Glutamatergic neuron (in vitro differentiated cells): ENCODE measurements at places on chromosomes 5 and 9.

DNA sequence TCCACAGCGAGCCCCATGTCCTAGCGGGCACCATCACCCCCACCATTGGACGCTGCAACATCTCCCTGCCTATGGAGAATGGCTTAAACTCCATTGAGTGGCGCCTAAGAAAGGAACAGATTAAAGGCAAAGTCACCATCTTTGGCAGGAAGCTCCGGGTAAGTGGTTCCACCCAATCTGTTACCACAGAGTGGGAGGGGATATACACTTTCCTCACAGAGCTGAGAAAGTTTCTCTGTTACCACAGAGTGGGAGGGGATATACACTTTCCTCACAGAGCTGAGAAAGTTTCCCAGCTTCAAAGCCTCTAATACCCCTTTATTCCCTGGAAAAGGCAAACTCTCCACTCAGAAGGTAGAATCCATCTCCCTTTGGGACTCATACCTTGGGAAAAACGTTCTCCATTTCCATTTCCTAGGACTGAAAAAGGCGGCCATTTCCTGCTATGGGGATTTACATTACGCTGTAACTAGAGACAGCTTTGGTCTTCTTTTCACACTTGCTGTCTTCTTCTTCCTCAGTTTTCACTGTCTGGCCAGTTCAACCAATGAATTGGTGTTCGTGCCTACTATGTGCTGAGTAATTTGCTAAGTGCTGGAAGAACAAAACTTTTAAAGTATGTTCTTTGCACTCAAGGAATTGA lies 63.4 kb upstream of the WWC1 start:
- no peak for DNase-seq

DNA sequence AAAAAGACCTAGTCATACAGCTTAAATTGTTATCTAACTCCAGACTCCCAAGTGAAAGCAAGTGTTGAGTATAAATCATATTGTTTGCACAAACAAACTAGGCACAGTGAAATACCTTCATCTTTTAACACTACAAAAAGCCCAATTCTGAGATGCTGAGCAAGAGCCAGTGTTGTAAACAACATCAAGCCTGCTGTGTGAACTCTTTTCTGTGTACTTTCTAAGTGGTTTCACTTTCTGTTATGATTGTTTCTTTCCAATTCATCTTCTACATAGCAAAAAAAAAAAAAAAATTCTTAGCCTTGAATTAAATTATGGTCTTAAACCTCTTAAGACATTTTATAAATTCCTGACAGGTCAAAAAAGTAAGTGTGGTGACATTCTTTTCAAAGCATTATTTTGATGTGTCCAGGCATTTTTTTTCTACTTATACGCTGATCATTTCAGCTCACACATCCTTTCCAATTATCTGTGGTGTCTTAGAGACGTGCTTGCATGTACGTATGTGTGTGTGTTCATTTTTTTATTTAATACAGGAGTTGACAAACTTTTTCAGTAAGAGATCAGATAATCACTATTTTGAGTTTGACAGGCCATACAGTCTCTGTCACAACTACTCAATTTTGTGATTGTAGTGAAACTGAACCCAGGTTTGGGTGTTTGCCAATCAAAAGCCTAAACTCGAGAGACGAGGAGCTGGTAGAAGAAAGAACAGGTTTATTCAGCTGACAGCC lies 556.1 kb downstream of the CDH9 start:
- no peak for DNase-seq

DNA sequence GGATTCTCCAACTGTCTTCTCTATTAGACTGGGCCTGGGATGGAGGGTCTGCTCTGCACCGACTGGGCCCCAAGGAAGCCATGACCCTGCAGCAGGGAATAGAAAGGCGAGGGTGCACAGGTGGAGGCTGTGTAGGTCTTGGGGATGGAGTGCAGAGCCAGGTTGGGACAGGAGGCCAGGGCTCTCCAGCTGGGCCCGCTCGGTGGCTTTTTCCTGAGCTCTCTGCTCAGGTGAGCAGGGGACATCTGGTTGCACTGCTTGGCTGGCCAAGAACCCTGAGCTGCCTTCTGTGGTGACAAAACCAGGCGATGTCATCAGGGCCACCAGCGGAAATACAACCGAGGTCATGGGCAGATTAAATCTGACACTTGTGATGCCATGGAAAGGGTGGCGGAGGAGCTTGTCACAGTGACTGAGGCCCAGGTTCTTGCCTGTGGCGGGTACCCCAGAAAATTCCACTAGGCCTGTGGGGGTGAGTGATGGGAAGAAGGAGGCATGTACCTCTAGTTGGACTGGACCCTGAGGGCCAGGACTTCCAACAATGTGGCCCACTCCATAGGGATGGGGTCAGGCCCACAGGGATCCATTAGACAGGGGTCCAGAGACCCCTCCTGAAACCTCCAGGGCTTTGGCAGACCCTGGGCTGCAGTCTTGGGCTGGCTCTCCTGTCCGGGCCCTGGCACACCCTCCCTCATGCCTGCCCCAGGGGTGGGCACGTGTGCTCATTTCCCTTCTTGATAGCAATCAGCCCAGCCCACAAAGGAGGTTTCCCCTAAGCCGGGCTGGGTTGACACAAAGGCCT lies 4.4 kb upstream of the IL3 start:
- peak; percentile 2 for DNase-seq

DNA sequence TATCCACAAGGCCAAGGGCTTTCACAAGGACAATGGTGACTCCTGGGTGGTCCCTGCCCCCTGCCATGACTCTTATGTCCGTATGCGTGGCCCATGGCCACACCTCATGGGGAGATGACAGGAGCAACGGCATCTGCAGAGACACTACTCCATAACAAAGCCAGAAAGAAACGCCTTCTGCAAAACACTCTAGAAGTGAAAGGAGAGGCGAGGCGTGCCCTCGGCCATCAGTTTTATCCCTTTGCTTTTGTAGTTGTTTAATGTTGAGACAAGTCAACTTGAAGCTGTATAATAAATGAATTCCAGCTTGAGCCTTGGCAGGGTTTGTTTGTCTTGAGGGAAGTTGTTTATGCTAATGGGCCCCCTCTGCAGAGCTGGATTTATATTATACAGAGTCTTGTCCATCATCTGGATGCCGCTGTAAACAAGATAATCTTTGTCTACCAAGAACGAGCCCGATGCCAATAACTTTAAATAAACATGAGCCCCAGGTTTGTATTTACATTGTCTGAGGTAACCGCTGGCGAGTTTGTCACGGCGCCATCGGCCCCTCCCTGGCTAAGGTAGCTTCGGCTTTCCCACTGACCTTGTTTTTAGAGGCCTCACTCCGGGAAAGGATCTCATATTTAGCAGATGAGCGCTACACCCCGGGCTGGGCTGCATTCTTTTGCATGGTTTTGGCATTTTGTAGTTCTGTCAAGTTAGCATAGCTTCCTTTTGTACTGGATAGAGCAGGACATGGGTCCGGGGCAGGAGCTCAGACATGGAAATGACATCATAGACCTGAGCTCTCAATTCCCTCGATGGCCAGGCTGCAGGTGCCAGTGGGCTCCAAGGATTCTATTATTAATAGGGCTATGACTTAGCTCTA lies 165.3 kb downstream of the ERCC6L2 start:
- DNase-seq = no peak

- no peak for DNase-seq
These were observed 8.8 kb upstream of the PRDM6 start for GRCh38 chr5:123080215-123080614.

- no peak for DNase-seq
These were observed 1.0 kb downstream of the FAM221B start for GRCh38 chr9:35827486-35827885.

DNA sequence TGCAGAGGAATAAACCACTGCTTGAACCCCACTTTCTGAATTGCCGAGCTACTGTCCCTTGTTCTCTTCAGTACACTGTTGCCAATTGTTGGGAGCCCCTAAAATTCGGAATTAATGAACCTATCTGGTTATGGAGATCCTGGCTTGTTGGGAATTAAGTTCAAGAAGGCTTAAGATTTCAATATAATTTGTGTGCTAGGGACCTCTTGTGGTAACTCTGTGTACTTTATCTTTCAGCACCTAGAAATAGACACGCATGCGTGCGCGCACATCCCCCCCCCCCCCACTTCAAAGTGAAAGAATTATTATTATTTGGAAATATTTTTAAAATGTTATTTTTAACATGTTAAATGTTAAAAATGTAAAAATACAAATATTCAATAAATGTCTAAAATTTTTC lies 53.3 kb upstream of the FAM169A start:
- DNase-seq = no peak

- no peak for DNase-seq
These were observed 73.9 kb downstream of the VAV2 start for GRCh38 chr9:133918111-133918813.

- no peak for DNase-seq
These were observed 128.2 kb downstream of the RXRA start for GRCh38 chr9:134454476-134454857.

GRCh38 chr5:136036293-136036911 lies 7.6 kb downstream of the TGFBI start:
- DNase-seq = no peak

- peak; percentile 57 for DNase-seq
These were observed 743 bp downstream of the NR3C1 start for GRCh38 chr5:143402553-143403333.

DNA sequence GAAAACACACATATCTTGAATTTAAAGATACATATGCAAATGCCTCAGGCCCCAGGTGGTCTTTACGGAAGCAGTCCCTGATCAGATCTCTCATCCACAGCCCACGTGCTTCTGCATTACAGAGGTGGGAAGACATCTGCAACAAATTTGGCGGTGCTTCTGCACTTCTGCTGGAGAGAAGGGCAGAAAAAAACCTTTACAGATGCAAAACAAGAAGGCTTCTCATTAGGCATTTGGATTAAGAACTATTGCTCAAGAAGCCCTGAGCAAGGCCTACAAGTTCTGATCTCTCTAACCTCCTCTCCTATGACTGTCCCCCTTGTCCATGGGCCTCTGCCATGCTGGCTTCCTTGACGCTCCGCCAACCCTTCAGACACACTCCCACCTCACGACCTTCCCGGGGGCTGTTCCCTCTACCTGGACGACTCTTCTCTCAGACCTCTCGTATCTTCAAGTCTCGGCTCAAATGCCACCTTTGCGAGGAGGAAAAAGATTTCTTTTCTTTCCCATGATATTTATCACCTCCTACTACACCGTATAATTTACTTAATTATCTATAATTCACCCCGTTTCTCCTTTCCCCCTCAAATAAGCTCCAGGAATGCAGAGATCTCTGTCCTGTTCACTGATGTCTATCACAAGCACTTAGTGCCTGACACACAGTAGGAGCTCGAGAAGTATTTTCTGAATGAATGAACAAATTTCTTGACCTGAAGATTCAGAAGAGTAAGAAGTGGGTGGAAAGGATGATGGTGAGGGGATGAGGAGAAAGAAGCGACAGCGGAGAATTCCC lies 1.1 kb downstream of the MTMR12 start:
- DNase-seq = no peak

DNA sequence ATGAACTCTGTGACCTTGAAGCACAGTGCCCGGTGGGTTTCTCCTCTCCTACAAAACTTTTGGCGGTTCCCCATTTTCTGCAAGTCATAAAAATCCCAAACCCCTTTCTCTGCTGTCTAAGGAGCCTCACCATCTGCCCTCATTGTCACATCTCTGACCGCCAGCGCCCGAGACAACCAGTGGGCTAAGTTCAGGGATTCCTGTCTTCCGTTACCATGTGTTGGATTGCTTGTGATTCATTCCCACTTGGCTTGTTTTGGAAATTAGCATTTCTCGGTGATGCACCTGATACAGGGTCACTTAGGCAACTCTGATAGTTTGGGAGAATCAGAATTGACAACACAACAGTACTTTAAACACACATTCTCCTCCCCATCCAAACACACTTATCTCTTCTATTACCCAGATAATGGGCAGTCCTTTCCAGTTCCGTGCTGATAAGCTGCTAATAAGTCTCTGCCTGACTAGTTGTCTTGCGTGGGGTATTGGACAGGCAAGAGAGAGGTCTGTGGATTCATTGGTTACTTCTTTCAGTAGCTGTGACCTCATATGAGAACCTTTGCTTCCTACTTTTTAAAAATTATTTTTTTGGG lies 70.0 kb upstream of the KLF4 start:
- DNase-seq = no peak

DNA sequence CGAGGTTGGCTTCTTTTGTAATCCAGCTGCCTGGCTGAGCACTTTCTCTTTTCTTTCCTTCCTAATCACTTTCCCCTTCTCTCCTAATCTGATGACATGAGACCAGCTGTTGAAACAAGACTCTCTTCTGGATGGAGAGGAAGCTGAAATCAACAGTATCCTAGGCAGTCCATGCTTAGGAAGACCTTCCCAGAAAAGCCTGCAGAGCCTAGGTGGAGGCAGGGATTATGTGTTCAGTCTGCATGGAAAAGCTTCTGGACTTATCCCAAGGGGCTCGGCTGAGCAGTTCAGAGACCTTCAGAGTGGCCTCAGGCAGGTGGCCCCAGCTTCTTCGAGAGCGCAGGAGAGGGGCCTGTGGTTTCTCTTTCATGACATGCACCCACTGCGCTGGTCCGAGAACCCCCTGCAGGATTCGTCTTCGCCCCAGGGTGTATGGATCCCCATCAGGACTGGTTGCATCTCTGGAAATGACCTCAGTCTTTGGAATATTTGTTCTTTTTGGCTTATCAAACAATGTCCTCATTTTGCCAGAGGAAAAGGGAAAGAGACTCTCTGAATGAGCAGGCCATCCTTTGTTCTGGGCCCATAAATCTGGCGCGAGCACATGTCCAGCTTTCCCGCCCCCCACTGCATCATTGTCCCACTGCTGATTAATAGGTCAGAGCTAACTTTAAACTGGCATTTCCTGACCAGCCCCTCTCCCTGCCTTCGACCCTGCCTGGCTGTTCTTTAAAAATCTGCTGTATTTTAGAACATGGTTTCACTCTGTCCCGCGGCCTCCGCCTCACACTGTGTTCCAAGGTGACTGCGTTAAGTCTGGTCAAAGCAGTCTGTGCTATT lies 177.9 kb upstream of the KLF4 start:
- no peak for DNase-seq

GRCh38 chr9:114258866-114259797 lies 63.8 kb upstream of the ORM1 start:
- no peak for DNase-seq

DNA sequence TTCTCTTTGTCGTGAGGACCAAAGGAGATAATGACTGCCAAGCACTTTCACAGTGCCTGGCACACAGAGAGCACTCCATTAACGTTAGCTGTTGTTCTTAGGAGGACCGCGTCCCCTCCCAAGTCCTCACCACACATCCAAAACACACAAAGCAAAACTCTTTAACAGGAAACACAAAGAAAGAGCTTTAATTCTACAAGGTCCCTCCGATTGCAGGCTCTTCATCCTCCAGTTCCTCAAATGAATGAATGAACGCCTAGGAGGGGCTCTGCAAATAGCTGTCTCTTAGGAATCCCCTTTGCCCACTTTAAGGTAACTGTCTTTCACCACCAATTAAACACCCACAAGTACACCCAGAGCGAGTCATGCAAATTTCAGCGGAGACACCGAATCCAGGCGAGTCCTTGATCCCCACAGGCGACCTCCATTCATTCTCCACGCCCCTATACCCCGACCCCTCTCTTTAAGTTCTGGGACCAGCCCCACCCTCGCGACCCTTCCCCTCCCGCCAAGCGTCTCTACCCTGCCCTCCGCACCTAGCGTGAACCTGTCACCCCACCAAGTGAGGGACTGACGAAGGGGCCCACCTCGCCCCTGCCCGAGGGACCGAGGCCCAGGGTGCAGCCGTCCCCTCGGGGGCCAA lies 644 bp downstream of the TSC1 start:
- peak; percentile 21 for DNase-seq

GRCh38 chr9:94982211-94982610 lies 255.7 kb downstream of the AOPEP start:
- DNase-seq = no peak

- DNase-seq = no peak
These were observed 16.9 kb downstream of the PCSK5 start for GRCh38 chr9:75907329-75907728.
